Fibroblast of lung (primary cell): ENCODE measurements at places on chromosomes 5 and 9.

- DNase-seq, result no peak
These were observed 93.5 kb downstream of the HRH2 start for GRCh38 chr5:175751369-175751768.

DNA sequence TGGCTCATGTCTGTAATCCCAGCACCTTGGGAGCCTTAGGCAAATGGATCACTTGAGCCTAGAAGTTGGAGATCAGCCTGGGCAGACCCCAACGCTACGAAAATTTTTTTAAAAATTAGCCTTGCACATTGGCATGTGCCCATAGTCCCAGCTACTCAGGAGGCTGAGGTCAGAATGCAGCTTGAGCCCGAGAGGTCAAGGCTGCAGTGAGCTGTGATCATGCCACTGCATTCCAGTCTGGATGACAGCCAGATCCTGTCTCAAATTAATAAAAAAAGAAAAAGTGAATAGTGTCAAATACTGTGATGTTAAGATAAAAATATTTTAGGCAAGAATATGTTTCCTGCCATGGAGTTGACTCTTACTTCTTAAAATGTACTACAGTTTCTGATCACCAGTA lies 5.3 kb downstream of the FBN2 start:
- DNase-seq, result no peak

DNA sequence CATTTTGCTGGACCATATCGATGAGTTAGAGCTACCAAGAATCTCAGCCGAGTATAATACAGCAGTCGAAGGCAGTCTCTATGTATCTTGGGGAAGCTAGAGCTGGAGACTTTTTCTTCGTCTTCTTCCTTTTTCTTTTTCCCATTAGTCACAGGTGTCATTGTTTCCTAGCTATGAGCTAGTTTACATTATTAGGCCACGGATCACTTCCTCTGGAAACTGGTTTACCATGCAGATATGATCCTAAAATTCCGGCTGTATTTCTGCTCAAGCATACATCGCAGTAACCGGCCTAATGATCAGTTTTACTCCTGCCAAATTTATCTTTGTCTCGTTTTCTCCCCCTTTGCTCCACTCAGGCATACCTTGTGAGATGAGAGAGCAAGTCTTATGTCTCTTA lies 312.8 kb downstream of the ARHGAP26 start:
- no peak for DNase-seq

DNA sequence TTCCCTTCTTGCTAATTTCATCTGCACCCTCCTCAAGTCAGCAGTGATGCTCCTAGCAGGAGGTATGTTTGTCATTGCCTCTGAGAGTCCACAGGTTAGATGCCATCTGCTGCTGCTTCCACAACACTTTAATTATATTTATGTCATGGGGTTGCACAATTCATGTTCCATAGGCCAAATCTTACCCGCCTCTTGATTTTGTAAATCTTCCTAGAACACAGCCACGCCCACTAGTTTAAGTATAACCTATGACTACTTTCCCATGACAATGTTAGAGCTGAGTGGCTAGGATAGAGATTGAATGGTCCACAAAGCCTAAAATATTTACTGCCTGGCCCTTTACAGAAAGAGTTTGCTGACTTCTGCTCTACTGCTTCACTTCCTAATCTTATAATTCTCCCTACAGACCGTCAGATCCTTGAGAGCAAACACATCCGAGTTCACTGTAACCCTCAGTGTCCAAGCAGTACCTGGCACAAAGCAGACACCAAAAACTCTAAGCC lies 21.1 kb downstream of the LIFR start:
- DNase-seq, result peak; percentile 70

DNA sequence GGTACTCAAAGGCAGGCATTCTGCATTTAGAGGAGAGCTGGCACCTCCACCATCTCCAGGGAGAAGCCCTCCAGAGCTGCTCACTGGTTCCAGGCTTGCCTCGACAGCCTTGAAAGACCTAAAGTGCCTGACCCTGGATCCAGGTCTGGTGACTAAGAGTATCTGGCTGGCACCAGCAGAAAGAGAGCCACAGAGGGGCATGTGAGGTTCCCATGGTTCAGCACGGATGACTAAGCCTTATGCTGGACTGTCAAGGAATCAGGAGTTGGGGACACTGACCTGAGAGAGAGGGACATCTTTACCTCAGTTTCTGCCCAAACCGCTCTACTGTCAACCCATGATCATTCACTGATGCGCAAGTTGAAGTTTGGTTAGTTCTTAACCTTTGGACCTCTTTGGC lies 3.0 kb downstream of the ACTL7A start:
- no peak for DNase-seq

DNA sequence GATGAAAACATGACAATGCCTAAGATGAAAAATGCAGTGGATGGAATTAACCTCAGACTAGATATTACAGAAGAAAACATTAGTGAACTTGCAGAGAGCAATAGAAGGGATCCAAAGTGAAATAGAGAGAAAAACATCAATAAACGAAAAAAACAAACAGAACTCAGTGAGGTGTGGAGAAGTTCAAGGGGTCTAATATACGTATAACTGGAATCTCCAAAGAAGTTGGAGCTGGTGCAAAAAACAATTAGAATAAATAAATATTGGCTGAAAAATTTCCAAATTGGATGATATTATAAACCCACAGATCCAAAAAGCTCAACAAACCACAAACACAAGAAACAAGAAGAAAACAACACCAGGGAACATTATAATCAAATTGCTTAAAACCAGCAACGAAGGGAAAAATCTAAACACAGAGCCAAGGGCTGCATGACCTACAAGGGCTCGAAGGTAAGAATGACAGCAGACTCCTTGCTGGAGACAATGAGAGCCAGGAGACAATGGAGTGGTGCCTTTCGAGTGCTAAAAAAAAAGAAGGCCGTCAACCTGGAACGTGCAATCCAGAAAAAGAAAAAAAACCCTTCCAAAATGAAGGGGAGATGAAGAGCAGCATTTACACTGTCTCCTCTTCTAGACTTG lies 11.8 kb downstream of the FAM163B start:
- no peak for DNase-seq

DNA sequence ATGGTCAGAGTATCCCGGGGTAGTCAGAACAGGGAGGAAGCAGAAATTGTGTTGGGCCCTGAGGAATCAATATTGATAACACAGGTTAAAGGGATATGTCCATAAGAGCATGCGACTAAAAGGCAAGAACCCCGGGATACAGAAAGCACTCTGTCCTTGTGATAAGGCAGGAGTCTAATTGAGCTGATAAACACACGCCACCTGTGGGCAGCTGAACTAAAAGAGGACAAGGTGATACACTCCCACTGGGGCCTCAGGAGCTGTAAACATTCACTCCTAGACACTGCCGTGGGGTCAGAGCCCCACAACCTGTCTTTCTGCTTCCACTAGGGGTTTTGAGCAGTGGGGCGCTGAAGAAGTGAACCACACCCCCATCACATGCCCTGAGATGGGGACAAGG lies 144.7 kb upstream of the MPDZ start:
- DNase-seq, result no peak

DNA sequence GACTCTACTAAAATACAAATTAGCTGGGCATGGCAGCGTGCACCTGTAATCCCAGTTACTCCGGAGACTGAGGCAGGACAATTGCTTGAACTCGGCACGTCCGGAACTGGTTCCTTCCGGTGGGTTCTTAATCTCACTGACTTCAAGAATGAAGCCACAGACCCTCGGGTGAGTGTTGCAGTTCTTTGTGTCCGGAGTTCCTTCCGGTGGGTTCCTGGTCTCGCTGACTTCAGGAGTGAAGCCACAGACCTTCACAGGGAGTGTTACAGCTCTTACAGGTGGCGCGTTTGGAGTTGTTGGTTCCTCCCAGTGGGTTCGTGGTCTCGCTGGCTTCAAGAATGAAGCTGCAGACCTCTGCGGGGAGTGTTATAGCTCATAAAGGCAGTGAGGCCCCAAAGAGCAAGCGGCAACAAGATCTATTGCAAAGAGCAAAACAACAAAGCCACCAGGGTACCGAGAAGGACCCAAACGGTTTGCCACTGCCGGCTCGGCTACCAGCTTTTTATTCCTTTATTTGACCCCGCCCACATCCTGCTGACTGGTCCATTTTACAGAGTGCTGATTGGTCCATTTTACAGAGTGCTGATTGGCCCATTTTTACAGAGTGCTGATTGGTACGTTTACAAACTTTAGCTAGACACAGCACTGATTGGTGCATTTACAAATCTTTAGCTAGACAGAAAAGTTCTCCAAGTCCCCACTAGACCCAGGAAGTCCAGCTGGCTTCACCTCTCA lies 28.6 kb upstream of the SLC6A19 start:
- DNase-seq, result no peak

DNA sequence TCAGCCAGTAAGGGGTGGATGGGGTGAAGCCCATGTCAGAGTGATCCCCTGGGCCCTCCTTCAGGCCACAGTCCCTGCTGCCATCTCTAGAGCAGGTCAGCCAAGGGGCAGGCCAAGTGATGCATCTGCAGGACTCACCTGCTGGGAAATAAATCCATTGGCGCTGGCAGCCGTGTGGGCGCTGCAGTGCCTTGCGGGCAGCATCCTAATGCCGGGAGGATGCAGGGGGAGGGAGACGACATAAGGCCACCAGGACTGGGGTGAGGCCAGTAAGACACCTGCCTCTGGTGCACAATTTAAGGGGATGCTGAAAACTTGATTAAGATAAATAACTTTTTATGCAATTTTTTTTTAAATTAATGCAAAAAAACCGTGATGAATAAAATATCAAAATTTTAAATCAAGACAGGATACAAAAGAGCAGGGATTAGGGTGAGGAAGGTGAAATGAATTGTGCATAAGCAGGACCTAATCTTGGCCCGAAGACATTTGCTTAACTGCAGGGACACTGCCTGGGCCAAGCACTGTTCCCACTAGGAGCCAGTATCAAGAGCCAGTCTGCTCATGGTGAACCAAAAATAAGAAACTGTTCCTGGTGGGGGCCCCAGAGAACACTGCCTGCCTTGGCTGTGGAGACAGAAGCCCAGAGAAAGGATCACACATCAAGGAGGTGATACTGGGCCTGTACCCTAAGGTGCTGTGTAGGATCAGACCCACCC lies 67.5 kb upstream of the CPLX2 start:
- no peak for DNase-seq

DNA sequence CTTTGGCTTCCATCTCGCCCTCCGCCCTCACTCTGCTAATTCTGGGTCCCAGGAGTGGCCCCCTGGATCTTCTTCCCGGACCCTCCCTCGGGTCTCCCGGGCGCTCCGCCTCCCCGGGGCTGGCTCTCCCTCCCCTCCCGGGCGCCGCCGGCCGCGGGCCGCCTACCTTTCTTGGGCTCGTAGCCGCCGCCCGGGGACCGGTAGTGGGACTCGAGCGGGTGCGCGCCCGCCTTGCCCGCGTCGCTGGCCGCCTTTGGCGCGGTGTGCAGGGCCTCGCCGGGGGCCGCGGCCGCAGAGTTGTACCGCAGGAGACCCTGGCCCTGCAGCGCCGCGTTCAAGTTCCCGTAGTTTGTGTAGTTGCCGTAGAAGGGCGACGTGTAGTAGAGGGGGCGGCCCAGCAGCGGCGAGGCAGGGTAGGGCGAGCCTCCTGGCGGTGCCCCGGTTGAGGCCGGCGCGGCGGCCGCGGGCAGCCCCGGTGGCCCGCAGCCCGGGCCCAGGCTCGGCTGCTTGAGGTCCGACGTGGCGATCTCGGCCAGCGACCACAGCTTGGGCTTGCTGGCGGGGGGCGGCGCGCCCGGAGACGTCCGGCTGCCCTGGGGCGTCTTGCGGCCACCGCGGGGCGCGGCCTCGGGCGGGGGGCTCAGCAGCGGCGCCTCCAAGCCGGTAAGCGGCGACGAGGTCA lies 3.2 kb downstream of the IRX2 start:
- DNase-seq, result no peak

DNA sequence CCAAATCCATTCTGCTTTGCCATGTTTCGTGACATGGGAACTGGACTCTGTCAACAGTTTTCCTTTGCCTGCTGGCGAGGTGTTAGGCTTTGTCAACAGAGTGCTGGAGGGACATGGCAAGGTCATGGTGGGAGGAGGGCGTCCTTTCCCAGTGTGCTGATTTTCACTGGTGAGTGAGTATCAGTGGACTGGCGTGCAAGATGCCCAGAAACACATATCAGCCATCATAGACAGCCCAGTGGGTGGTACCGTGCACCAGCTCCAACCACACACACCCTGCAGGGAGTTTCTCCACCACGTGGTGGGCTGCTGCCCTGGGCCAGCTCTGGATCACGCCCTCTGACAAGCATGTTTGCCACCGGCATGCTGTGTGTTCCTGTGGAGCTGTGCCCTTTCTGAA lies 50.0 kb upstream of the ABL1 start:
- no peak for DNase-seq

DNA sequence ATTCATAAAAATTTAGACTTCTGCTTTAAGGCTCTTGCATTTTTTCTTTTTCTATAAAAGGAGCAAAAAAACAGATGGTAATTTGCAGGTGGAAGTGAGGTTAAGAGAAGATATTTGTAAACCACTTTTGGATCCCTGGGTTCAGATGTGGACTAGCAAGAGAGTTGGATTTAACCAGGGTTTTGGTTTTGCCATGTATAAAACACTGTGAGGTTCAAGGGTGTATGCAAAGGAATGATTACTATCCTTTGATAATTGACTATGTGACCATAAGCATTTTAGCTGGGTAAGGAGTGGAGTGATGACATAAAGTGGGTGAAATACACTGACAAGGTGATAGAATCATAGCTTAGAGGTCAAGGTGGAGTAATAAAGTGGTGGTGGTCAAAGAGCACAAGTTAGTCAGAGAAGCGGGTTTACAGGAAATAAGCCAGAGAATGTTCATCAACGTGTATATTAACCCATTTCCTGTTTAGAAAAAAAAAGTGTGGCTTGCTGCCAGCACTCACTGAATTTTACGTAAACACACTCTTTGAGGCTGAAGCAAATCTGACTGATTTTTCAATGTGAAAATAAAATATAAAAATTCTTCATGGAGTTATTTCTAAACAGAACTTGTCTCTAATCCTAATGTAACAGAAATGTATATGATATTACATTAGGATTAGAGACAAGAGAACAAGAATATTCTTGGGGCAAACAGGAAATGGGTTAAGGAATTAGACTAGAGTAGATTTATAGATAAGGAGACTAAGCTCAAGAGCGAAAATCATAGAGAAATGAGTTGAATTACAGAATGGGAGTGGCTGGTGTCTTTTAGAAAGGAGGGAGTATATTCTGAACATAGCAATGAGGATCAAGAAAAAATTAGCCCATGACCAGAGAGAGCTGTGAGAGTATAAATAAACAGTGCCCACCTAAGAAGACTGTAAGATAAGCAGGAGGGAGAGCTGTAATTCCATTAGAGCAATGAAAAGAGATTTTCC lies 74.5 kb downstream of the CDKN2A start:
- DNase-seq, result peak; percentile 88

DNA sequence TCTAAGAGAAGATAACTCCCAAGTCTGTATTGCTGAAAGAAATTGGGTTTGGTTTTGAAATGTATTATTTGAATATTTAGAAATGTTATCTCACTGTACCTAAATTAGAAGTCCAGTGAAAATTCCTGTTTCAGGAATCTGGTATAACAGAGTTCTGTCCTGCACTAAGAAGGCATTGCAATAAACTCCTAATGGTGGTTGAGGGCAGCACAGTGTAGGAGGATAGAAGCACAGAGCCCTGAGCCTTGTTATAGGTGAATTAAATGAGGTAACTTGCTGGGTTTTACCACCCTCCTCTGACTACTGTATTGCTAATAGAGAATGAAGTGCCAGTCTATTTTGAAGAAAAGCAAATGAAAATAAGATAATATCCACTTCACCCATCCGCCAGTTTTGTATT lies 143.4 kb downstream of the CD180 start:
- DNase-seq, result no peak
